ENCODE measurements at places on chromosomes 16 and 17.

- peak; percentile 67 for DNase-seq
Measured at GRCh38 chr16:50146479-50147435, 6.3 kb upstream of the TENT4B start.

GRCh38 chr16:84486126-84486525, 18.3 kb downstream of the MEAK7 start:
- DNase-seq: no peak

- no peak for DNase-seq
Measured at GRCh38 chr17:58315750-58316149, 12.8 kb downstream of the TSPOAP1 start.

- no peak for DNase-seq
Measured at GRCh38 chr17:82972836-82973372, 106.5 kb upstream of the METRNL start.

DNA sequence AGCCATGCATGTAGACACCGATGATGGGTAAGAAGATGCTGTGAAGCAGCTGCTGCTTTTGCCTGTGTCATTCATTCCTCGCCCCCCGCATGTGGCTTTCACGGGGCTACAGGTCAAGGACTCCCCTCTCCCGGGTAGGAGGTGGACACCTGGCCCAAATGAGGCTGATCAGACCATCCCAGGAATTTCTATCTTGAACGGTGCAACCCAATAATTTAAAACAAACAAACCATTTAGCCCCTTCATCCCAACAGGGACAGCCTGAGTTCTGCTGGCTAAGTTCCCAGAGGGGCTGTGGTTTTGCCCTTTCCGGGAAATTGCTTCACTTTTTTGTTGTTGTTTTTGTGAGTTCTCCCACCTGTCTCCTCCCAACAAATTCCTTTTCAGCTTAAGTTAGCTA, 137.7 kb upstream of the CDH5 start:
- DNase-seq: peak; percentile 28

GRCh38 chr17:81071761-81072741, 37.1 kb downstream of the BAIAP2 start:
- DNase-seq: no peak

DNA sequence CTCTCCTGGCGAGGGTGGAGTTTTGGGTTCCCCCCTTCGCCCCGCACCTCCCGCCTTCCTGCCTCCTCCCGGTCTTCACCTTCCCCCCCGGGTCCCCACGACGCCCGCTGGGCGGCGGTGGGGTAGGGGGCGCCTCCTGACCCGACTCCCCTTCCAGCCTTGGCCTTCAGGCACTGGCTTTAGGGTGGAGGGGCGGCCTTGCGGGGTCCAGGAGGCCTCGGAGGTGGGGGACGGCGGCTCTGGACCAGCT, 2.4 kb downstream of the SLC16A3 start:
- no peak for DNase-seq

DNA sequence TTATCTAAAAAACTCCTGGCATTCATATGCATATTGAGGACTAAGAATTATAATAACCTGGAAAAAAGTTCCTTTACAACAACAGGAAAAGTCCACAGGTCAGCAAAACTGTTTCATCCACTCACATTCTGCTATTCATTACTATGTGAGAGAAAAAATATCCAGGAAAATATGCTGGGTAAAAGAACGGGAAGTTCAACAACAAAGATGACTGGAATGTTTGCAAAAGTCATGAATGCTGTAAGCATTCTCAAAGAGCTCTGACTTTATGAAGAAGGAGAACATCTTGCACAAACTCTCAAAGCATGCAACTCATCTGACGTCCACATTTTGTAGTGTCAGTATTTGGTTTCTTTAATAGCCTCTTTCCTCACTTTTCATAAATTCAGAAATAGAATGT, 56.9 kb upstream of the ALDH3A1 start:
- no peak for DNase-seq

DNA sequence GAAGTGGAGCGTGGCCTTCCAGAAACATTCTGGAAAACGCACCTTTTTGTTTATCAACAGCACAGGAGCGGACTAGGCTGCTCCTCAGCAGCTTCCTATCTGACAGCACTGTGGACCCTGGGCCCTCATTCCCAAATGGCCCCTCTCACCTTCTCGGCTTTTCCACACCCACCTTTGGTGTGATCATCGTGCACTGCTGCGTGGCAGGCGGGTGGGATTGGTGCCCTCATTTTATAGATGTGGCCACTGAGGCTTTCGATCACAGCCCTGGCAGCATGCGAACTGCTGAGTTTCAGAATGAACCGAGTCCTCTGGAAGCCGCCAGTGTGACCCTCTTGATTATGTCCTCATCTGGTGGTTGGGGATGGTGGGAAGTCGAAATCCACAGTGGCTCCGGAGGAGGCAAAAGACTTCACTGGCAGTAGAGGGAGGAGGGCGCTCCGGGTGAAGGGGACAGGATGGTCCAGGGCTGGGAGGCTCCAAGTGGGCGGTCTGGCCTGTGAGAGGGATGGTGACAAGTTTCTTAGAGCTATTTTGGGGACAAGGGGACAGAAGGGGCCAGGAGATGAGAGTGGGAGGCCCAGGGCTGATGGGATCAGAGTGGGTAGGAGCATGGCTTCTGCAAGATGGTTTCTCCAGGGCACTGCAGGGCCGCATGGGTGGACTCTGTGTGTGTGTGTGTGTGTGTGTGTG, 49.5 kb downstream of the NKD1 start:
- DNase-seq: no peak

- DNase-seq: peak; percentile 37
Measured at GRCh38 chr17:9240659-9241370, 219.5 kb downstream of the NTN1 start.

- DNase-seq: peak; percentile 32
Measured at GRCh38 chr17:1275962-1276736, 3.3 kb upstream of the TRARG1 start.

DNA sequence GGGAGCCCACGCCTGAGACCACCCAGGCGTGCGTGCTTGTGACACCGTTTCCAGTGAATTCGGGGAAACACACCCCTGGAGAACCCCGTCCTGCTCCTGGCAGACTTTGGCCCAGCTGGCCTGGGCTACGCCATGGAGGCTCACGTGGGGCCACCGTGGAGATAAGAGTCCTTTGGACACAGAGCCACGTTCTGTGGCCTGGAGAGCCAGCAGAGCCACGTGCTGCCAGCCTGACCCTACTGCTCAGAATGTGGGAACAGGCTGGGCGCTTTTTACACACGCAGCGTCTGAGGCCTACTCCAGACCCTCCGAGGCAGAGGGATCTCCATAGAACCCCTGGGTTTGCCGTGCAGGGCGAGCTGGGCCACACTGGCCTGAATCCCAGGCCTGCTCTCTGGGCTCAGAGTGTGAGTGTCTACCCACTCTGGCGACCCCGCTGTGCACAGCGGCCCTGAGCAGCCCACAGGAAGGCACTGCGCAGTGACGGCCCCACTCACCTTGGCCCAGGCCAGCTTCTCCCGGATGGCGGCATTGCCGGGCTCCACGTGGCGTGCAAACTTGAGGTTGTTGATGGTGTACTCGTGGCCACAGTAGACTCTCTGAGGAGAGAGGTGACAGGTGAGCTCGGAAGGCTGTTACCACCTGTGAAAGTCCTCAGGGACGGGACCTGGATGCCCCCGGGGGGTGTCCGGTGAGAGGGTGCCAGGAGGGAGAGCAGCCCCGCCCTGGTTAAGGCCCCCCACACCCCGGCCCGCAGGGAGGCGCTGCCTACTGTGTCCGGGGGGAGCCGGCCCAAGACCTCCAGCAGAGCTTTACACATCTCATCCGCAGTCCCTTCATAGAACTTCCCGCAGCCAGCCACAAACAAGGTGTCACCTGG, 10.0 kb downstream of the HAGH start:
- DNase-seq: no peak

DNA sequence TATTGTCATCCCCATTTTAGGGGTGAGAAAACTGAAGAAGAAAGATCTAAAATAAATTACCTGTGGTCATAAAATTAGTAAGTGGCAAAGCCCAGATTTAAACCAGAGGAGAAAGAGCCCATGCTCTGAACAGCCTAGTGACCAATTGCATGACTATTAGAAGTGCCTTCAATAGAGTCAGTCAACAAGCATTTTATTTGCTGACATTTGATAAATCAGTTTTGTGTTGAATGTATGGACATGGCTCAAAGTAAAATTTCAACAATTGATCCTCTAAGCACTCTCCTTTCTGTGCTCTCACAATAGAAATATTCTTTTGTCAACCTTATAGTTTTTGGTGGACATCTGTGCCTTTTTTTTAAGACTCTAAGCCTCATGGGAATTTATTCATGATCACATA, 572.9 kb upstream of the SOX9 start:
- no peak for DNase-seq

GRCh38 chr17:6642592-6642991, 1.7 kb downstream of the TXNDC17 start:
- DNase-seq: peak; percentile 11

DNA sequence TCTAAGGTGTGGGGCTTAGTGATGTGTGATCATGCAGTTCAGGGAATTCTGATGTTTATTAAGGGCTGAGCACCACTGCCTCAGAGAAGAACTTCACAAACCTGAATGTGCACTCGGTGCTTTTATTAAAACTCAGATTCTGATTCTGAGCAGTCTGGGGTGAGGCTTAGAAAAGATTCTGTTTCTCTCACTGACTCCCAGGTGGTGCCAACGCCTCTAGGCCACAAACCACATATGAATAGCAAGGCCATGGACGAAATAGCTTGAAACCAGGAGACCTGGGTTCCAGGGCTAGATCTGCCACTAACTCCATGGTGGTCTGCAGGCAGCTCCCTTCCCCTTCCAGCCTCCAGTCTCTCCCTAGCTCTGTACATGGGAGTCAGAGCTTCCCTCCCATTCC, 169.1 kb downstream of the HS3ST3B1 start:
- DNase-seq: no peak

- DNase-seq: no peak
Measured at GRCh38 chr17:80862481-80862961, 129.1 kb upstream of the CHMP6 start.

GRCh38 chr16:49504023-49504364, 130.4 kb downstream of the C16orf78 start:
- DNase-seq: no peak
